ENCODE measurements at places on chromosomes 4 and X.

DNA sequence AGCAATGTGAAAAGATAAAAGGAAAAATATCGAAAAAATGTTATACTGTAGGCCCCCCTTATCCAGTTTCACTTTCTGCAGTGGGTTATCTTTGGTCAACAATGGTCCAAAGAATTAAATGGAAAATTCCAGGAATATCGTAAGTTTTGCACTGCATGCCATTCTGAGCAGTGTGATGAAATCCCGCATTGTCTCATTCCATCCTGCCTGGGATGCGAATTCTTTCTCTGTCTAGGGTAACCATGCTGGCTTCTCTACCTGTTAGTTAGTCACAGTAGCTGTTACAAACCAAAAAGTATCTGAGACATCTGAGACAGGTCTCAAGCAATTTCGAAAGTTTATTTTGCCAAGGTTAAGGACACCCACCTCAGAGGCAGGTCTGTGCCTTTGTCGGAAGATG is 170.3 kb downstream of the COX18 start:
- no peaks in the 10 kb centered on the region for H3K36me3 ChIP-seq
- H3K27me3 ChIP-seq, result no peaks in the 10 kb centered on the region
- no peaks in the 10 kb centered on the region for H3K4me1 ChIP-seq

- no peak overlapping the region for H3K4me3 ChIP-seq
- no peak for DNase-seq
- H3K27me3 ChIP-seq, result no peaks in the 10 kb centered on the region
- H3K27ac ChIP-seq, result no peak overlapping the region
- H3K4me1 ChIP-seq, result no peaks in the 10 kb centered on the region
Measured at GRCh38 chr4:172876394-172876793, 292.2 kb upstream of the GALNT7 start.

- no peak overlapping the region for H3K4me3 ChIP-seq
- H3K27me3 ChIP-seq, result no peaks in the 10 kb centered on the region
- no peak for DNase-seq
- H3K36me3 ChIP-seq, result no peaks in the 10 kb centered on the region
- H3K4me1 ChIP-seq, result no peaks in the 10 kb centered on the region
Measured at GRCh38 chr4:137387924-137388323, 144.4 kb downstream of the PCDH18 start.

DNA sequence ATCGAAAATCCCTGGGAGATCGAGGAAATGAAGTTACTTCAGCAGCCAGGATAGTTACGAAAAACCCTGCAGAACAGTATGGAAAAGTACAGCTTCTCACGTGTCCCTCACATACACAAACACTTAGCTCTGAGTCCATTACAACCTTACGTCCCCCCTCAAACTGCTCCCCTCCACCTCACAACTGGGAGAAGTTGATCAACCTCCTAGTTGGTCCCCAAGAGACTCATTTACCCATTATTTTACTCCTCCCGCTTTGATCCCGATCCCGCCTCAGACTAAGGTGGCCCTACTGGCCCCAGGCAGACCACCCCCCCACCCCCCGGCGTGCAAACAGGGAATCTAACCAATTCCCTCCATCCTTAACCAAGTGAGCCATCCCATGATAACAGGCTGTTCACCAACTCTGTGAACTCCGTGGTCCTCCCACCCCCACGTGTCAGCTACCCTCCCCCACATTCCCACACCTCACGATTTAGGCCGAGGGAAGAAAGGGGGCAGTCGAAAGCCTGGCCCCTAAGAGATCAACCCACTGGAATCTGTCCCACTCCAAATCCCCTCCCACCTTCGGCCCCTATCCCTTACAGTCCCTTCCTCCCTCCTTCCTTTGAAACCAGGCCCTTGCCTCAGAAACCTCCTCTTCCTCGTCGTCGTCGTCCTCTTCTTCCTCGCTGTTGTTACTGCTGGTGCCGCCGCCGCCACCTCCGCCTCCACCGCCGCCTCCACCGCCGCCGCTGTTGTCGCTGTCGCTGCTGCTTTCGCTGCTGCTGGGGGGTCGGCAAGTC is 755 bp downstream of the ANKRD17 start:
- no peaks in the 10 kb centered on the region for H3K27me3 ChIP-seq
- peak overlapping the region; percentile 99 for H3K4me3 ChIP-seq
- peaks cover 52% of the 10 kb centered on the region for H3K4me1 ChIP-seq
- DNase-seq, result peak; percentile 38

- no peak overlapping the region for H3K27ac ChIP-seq
- no peak overlapping the region for H3K4me3 ChIP-seq
- no peaks in the 10 kb centered on the region for H3K4me1 ChIP-seq
- no peak for DNase-seq
Measured at GRCh38 chr4:168569066-168569930, 72.4 kb downstream of the PALLD start.
